ENCODE measurements at places on chromosomes 6 and 20. TPM values are rescaled to one million over a fixed set of nuclear protein-coding genes. Genes with fewer than 3 reads are reported as not detected.

TP53TG5 gene
- 0.29 TPM for total RNA-seq

PRR18 gene
- total RNA-seq, result 0.27 TPM

TMEM14C gene
- total RNA-seq, result 62.0 TPM

HFE gene
- 0.56 TPM for total RNA-seq

DEFB132 gene
- not detected for total RNA-seq

TRIM31 gene
- not detected for total RNA-seq

XKR7 gene
- not detected for total RNA-seq

FAM83B gene
- total RNA-seq, result not detected

FAM83D gene
- 12.6 TPM for total RNA-seq

DEF6 gene
- total RNA-seq, result 99.1 TPM

FOXF2 gene
- not detected for total RNA-seq

ZFP57 gene
- not detected for total RNA-seq

STMND1 gene
- total RNA-seq, result not detected

GJA10 gene
- not detected for total RNA-seq

RNF144B gene
- total RNA-seq, result 1.9 TPM

CBFA2T2 gene
- total RNA-seq, result 10.9 TPM

DLL1 gene
- 2.4 TPM for total RNA-seq

- H3K4me1 ChIP-seq, result peaks cover 11% of the 10 kb centered on the region
- H3K4me3 ChIP-seq, result no peak overlapping the region
- H3K27me3 ChIP-seq, result no peaks in the 10 kb centered on the region
- no peak overlapping the region for H3K27ac ChIP-seq
Observed at GRCh38 chr6:37794825-37795224, 24.7 kb upstream of the ZFAND3 start.

- H3K27ac ChIP-seq, result no peak overlapping the region
- no peak overlapping the region for H3K4me3 ChIP-seq
- H3K27me3 ChIP-seq, result no peaks in the 10 kb centered on the region
- no peaks in the 10 kb centered on the region for H3K4me1 ChIP-seq
- peaks cover 23% of the 10 kb centered on the region for H3K36me3 ChIP-seq
Observed at GRCh38 chr6:42616716-42617115, 52.9 kb downstream of the UBR2 start.

DNA sequence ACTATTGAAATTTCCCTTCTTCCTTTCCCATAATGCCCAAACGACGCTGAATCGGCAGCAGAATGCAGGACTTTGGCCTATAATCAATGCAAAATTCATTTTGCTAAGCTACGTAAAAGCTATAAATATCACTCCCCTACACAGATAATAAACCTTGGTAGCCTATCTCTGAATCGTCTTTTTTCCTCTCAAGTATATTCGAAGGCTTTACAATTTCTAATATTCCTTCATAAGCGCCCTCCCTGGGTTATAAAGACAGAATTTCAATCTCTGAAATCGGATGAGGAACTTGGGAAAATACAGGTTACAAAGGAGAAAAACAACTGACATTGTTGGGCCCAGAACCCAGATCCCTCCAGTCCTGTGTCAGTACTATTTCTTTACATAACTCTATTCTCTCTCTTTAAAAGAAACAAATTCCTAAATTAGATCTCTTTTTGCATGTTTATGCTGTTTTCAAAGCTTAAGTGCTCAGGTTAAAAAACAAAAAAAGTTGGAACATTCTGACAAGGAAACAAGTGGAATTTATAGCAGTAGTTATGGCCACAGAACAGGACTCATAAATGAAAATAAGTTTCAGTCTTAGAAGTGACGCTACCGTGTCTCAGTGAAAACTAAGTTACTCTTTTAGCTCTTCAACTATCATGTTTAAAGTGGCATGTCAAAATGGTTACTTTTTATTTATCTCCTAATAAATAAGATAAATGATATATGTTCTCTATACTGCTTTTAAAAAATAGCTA, 84.5 kb downstream of the SESN1 start:
- peak overlapping the region; percentile 94 for H3K4me3 ChIP-seq
- H3K27ac ChIP-seq, result peak overlapping the region; percentile 97
- no peaks in the 10 kb centered on the region for H3K27me3 ChIP-seq
- DNase-seq, result no peak
- no peaks in the 10 kb centered on the region for H3K36me3 ChIP-seq

DNA sequence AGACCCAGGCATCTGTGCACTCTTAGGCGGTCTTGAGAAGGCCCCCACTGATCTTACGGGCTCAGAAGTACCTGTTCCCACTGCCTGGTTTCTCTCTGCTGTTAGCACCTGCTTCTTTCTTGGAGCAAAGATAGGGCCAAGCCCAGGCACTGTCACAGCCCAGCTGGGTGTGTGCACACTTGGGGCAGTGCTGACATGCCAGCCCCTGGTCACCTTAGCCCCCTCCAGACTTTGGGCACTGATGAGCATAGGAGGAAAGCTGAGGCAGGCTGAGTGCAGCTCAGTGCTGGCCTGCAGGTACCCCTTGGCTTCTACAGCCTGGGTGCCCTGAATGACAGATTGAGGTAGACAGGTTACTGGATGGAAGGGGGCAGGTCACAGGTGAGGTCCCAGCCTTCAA, 105.7 kb upstream of the AHI1 start:
- no peak overlapping the region for H3K27ac ChIP-seq
- peaks cover 29% of the 10 kb centered on the region for H3K4me1 ChIP-seq
- peaks cover 12% of the 10 kb centered on the region for H3K36me3 ChIP-seq
- H3K4me3 ChIP-seq, result no peak overlapping the region
- no peak for DNase-seq

DNA sequence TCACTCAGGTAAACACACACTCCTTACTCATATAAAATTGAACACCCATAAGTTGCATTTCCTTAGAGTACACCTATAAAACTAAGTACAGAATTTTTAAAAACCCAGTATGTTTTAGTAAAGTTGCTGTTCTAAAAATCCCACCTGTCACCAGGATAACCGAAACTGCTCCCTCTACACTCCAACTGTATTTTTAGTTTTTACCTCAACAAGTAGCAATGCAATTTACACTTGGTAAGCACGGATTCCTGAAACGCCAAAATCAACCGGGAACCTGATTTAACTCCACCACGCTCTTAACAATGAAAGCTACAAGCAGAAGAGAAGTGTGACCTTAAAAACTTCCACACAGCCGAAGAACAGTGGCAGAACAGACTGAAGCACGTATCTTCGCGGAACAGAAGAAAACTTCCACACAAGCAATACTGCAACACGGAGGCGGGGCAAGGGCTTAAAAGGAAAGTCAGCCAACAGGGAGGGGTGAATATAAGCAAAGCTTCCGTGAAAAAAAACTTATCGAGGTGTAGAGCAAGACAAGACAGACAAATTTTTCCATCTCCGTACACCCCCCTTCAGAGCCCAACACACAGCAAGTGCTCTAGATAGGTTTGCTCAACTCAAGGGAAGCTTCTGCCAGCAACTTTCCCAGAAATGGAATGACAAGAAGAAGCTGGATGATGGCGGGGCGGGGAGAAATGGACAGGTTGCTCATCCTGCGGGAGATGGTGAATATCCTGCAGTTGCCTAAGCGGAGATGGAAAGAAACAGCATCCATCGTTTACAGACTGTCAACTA, 1.4 kb downstream of the STAU1 start:
- peaks cover 45% of the 10 kb centered on the region for H3K4me1 ChIP-seq
- H3K27ac ChIP-seq, result peak overlapping the region; percentile 95
- peak; percentile 87 for DNase-seq
- H3K36me3 ChIP-seq, result peaks cover 16% of the 10 kb centered on the region
- peak overlapping the region; percentile 89 for H3K4me3 ChIP-seq

GRCh38 chr6:34459899-34460593, 5.8 kb upstream of the PACSIN1 start:
- peaks cover 4% of the 10 kb centered on the region for H3K27me3 ChIP-seq
- H3K4me3 ChIP-seq, result no peak overlapping the region
- no peak overlapping the region for H3K27ac ChIP-seq
- no peaks in the 10 kb centered on the region for H3K4me1 ChIP-seq
- no peaks in the 10 kb centered on the region for H3K36me3 ChIP-seq
- peak; percentile 69 for DNase-seq

GRCh38 chr6:101279410-101279809, 114.1 kb upstream of the GRIK2 start:
- H3K27me3 ChIP-seq, result no peaks in the 10 kb centered on the region
- no peaks in the 10 kb centered on the region for H3K4me1 ChIP-seq
- H3K4me3 ChIP-seq, result no peak overlapping the region
- DNase-seq, result no peak
- H3K27ac ChIP-seq, result no peak overlapping the region

GRCh38 chr6:116633685-116634084, 17.4 kb downstream of the RSPH4A start:
- no peak overlapping the region for H3K4me3 ChIP-seq
- H3K27ac ChIP-seq, result peak overlapping the region; percentile 22
- DNase-seq, result no peak

GRCh38 chr6:26328265-26328844, 36.6 kb upstream of the BTN3A2 start:
- H3K27ac ChIP-seq, result no peak overlapping the region
- peaks cover 38% of the 10 kb centered on the region for H3K4me1 ChIP-seq
- peak overlapping the region; percentile 79 for H3K4me3 ChIP-seq
- H3K36me3 ChIP-seq, result peaks cover 4% of the 10 kb centered on the region

- no peaks in the 10 kb centered on the region for H3K36me3 ChIP-seq
- H3K27ac ChIP-seq, result no peak overlapping the region
- no peaks in the 10 kb centered on the region for H3K27me3 ChIP-seq
- H3K4me3 ChIP-seq, result no peak overlapping the region
- no peak for DNase-seq
Observed at GRCh38 chr20:32623667-32624157, 38.6 kb upstream of the NOL4L start.

- DNase-seq, result no peak
- H3K27me3 ChIP-seq, result peaks cover 4% of the 10 kb centered on the region
- peak overlapping the region; percentile 13 for H3K27ac ChIP-seq
- H3K4me1 ChIP-seq, result peaks cover 9% of the 10 kb centered on the region
- no peak overlapping the region for H3K4me3 ChIP-seq
Observed at GRCh38 chr6:71367756-71368155, 79.1 kb downstream of the OGFRL1 start.

- no peak overlapping the region for H3K4me3 ChIP-seq
- H3K4me1 ChIP-seq, result no peaks in the 10 kb centered on the region
- H3K27ac ChIP-seq, result no peak overlapping the region
- peaks cover 2% of the 10 kb centered on the region for H3K27me3 ChIP-seq
- DNase-seq, result no peak
Observed at GRCh38 chr20:58161192-58161591, 67.3 kb downstream of the ANKRD60 start.

DNA sequence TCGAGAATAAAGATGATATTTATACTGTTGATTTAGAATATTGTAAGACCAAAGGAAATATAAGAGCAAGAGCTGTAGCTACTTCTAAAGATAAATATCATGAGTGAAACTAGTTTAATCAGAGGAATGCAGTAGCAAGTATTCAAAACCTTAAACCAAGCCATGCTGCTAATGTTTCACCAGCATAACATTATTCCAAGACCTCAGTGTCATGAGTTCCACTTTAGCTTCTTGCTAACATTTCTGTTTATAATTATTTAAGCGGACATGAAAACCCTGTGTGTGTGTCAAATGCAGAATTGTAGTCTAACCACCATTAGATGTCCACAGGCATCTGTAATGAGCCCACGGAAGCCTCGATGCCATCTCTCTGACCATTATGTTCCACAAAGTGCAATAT, 752.6 kb upstream of the MARCKS start:
- no peak overlapping the region for H3K4me3 ChIP-seq
- no peak for DNase-seq
- H3K36me3 ChIP-seq, result no peaks in the 10 kb centered on the region

GRCh38 chr20:4127344-4127743, 112.0 kb upstream of the RNF24 start:
- H3K36me3 ChIP-seq, result no peaks in the 10 kb centered on the region
- DNase-seq, result no peak
- no peak overlapping the region for H3K27ac ChIP-seq
- peaks cover 30% of the 10 kb centered on the region for H3K4me1 ChIP-seq
- no peak overlapping the region for H3K4me3 ChIP-seq
- H3K27me3 ChIP-seq, result peaks cover 10% of the 10 kb centered on the region

- H3K36me3 ChIP-seq, result no peaks in the 10 kb centered on the region
- no peaks in the 10 kb centered on the region for H3K27me3 ChIP-seq
- no peak for DNase-seq
- no peak overlapping the region for H3K27ac ChIP-seq
- H3K4me1 ChIP-seq, result no peaks in the 10 kb centered on the region
Observed at GRCh38 chr6:154466139-154466538, 44.3 kb downstream of the CNKSR3 start.

DNA sequence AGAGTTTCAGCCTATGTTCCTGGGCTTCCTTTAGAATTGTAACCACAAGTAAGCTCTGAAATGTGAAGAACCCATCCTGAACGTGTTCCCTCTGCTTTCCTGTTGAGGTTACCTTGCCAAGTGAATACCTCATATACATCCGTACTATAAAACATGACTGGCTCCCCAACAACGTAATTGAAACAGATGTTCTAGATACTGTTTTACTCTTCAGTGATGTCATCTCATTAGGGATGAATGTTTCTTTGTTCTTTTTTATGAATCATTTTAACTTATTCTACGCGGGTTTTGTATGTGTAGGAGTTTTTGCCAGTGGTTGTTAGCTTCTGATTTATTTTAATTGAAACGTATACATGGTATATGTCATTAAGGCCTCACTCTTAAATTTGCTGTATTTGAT, 166.8 kb downstream of the SAMD5 start:
- H3K36me3 ChIP-seq, result no peaks in the 10 kb centered on the region
- peaks cover 3% of the 10 kb centered on the region for H3K27me3 ChIP-seq
- H3K4me1 ChIP-seq, result no peaks in the 10 kb centered on the region
- DNase-seq, result no peak

GRCh38 chr6:45386501-45386900, 8.8 kb upstream of the SUPT3H start:
- no peak overlapping the region for H3K4me3 ChIP-seq
- peaks cover 4% of the 10 kb centered on the region for H3K4me1 ChIP-seq
- H3K36me3 ChIP-seq, result peaks cover 4% of the 10 kb centered on the region
- H3K27ac ChIP-seq, result no peak overlapping the region
- DNase-seq, result no peak
- no peaks in the 10 kb centered on the region for H3K27me3 ChIP-seq

GRCh38 chr20:10519361-10520046, 84.4 kb downstream of the SLX4IP start:
- H3K4me1 ChIP-seq, result peaks cover 27% of the 10 kb centered on the region
- H3K27ac ChIP-seq, result no peak overlapping the region
- no peaks in the 10 kb centered on the region for H3K36me3 ChIP-seq
- H3K27me3 ChIP-seq, result no peaks in the 10 kb centered on the region
- DNase-seq, result no peak
- no peak overlapping the region for H3K4me3 ChIP-seq

All from activated CD8-positive, alpha-beta T cell treated with anti-CD3 and anti-CD28 coated beads for 36 hours (primary cell).